ENCODE measurements at places on chromosomes 7 and 10.

DNA sequence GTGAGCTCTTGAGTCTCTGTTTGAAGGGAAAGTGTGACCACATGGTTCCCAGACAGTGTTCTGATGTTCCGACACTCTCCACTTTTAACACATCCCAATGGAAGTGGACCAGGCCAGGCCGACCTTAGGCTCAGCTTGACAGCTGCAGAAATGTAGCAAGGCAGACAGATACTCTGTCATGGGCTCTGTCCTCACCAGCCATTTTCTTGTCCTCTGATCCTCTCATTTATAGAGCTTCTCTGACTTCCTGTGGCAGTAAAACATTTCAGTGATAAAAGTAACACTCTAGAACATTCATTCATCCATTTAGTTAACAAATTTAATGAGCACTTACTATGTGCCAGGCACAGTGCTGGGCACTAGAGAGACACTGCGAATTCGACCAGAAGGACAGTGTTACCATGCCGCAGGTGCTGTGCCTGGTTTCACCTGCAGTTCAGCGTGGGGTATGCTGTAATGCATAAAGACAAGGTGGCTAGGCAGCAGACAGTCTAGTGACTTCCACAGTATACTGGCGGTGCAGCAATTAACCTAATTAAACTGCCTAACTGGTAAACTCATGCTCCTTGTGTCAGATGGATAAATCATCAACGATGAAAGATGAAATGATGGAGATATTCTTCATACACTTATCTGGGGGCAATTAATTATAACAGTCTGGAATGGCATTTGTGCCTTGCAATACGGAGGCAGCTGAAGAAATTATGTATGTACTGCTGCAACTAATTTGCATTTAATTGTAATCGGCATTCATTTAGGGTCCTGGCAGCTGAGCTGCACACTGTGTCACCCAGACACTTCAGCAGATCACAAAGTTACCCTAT, 188.1 kb downstream of the NRP1 start:
- DNase-seq = no peak

GRCh38 chr7:200290-200689, 7.9 kb downstream of the FAM20C start:
- DNase-seq = no peak

GRCh38 chr10:61993711-61994401, 92.4 kb downstream of the ARID5B start:
- DNase-seq = no peak

- DNase-seq = no peak
Measured at GRCh38 chr7:28026237-28026636, 154.4 kb downstream of the JAZF1 start.

- peak; percentile 4 for DNase-seq
Measured at GRCh38 chr7:123494193-123494796, 40.1 kb downstream of the IQUB start.

DNA sequence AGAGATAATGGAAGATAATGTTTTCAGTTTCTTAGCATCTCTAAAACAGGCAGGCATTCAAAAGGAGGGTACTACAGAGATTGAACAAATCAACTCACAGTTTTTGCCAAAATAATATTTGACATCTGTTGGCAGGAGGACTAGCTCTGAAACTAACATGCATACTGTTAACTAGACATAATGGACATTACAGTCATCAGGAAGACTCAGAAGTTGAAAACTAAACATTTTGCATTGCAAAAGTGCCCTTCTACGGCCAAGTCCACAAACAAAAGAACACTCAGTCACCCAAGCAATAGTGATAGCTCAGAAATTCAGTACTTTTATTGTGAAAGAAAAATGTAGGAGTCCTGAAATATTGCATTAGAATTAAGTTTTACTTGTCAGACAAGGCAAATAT, 399.0 kb downstream of the HGF start:
- no peak for DNase-seq

- DNase-seq = no peak
Measured at GRCh38 chr7:1228545-1229201, 4.0 kb upstream of the UNCX start.

GRCh38 chr10:4208499-4208898, 423.5 kb upstream of the KLF6 start:
- DNase-seq = no peak

GRCh38 chr10:73899423-73899822, 11.5 kb upstream of the PLAU start:
- DNase-seq = peak; percentile 64

- no peak for DNase-seq
Measured at GRCh38 chr7:46244757-46245156, 323.7 kb upstream of the IGFBP3 start.

DNA sequence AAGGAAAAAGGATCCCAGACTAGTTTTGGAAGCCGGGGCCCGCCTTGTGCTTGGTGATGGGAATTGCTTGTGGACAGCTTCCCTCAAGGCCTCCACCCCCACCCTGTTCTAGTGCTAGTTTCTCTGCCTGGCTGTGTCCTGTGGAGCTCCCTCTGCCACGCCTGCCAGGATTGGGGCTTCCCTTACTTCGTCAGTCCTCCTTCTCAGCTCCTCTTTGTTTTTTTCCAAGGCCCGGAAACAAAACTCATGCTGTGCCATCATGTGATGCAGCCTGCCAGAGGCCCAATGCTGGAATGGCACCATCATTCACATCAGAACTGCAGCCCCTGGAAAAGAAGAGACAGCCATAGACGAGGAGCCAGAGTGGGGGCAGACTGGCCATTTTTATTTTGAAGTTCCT, 11.2 kb downstream of the YKT6 start:
- no peak for DNase-seq

DNA sequence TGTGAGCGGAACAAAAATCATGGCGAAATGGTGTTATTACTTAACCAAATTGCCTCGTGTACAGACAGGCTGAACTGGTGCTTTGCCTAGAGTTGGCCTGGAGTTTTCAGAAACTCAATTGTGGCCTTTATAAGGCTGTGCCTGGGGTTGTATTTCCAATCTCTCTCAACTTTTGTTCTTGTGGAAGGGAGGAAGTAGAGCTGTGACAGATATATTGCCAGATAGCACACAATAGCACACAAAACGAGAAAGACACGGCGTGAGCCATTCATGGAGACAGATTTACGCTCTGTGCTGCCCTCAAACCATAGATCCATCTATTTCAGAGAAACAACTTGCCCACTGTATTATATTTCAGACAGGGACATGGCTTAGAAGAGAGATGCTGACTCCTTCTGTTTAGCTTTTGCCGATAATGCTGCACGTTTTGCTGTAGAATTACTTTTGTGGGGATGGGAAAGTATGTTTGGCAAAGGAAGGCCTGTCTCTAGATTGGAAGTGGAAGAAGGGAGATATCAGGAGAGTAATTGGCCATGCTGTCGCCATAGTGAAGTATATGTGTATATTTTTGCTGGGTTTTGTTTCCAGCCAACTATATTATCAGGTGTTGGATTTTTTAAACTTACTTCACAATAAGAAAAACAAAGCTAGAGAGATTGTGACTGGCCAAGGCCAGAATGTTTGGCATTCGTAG, 80.4 kb downstream of the AUTS2 start:
- DNase-seq = no peak

- no peak for DNase-seq
Measured at GRCh38 chr10:31930023-31930751, 1.6 kb upstream of the ARHGAP12 start.
